ENCODE measurements at places on chromosomes 16 and 17.

DNA sequence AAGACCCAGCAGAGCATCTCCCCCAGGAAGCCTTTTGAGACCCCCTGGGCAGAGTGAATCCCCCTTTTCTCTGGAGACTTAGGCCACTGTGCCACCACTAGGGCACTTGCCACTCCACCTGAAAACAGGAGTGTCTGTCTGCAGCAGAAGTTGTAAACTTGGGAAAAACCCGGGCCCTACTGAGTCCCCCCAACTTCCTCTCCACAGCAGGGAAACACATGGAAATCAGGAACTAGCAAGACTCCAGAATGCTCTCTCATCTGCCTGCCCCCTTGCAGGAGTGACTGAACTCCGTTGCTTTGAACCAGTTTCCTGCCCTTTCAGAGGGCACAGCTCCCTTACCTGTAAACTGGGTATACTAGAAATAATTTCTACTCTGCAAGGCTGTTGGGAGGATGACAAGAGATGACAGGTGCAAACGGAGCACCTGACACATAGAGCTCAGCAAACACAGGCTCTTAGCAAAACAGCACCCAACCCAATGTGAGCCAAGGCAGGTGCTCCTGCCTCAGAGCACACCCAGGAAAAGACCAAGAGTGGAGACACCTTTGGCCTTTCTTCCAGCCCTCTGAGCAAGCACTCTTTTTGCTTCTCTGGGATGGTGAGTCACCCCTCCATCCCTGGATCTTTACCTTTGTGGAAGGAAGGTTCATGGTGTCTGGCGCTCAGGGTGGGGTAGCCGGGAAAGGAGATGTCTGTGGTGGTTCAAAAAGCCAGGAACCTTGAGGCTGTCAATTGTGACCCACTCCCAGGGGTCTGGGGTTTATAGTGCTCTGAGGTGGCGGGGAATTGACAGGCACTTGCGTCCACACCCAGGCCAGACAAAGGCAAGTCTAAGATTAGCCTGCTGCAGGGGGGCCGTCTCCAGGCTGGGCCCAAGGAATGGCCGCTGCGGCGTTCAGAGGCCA lies at the start of gene HCRT:
HCRT (minus strand) TSS at position 740 of the 908 bp plus-strand sequence; CDS start at position 653, 87 bp downstream.
- no peak for DNase-seq

GRCh38 chr16:21638573-21638975 lies 13.8 kb downstream of the IGSF6 start:
- DNase-seq: no peak

DNA sequence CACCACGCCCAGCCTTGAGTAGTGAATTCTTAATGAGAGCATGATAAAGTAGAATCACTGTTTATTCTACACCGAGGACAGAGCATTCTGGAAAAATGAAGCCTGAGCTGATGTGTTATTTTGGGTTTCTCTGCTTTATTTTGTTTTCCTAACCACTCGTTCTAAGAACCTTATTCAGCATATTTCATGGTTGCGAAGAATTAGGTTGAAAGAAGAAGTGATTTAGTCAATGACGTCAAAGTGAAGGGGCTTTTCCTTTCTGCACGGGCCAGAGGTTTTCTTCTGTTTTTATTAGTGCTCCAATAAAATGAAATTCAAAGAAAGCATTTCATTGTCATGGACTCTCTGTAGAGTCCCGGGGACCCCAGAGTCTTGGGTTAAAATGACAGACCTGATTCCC lies 178.5 kb downstream of the MAF start:
- no peak for DNase-seq

DNA sequence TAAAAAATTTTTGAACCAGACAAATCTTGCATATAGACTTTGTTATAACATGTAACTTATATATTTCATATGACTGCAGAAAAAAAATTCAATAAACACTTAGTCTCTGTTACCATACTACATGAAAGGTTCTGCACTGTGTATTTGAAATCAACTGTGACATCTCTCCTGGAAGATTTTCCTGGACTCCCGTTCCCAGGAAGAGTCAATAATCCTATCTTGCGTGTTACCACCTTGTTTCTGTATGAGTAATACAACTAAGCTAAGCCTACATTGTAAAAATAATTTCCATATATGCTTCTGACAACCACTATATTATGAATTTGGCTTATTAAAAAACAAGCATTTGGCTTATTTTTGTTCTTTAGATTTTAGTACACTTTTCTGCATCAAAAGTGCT lies 665.6 kb upstream of the SOX9 start:
- DNase-seq: no peak
